ENCODE measurements at places on chromosomes 5 and 9.

GRCh38 chr5:160621526-160621925, 199.9 kb downstream of the PTTG1 start:
- DNase-seq: no peak

DNA sequence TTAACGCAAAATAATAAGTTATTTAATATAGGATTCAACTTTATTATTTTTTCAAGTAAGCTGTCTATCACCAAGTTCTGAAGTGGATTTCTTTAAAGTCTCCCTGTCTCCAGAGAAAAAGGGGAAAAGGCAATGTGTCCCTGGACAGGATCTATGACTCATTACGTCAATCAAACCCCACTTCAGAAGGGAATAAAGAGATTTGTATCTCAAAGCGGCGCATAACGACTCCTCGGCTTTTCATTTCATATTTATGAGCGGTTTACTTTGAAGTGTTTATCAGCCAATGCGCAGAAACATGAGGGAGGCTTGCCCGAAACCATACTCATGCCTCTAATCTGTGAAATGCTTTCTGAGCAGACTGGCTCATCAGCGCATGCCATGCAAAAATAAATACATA, 938.6 kb upstream of the WWC1 start:
- no peak for DNase-seq

DNA sequence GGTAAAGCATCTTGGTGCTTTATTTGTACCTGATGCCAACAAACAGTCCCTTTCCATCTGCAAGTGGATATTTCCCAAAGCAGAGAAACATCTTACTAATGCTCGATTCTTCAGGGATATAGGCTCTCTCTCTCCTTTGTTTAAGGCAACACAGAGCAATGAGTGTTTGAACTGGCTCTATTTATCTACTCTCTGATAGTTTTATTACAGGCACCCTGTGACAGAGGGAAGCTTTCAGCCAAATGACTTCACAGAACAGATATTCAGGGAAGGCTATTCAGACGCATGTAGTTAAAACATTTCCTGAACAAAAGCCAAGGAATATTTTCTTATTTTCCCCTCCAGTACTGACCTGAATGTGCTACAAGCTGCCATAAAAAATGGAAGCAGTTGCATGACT, 141.8 kb downstream of the YIPF5 start:
- DNase-seq: no peak

- peak; percentile 87 for DNase-seq
Measured at GRCh38 chr5:159209438-159210209, at the start of gene RNF145. Gene RNF145 (minus strand): TSS chr5:159209553. CDS start chr5:159203617, 5,936 bp downstream.

DNA sequence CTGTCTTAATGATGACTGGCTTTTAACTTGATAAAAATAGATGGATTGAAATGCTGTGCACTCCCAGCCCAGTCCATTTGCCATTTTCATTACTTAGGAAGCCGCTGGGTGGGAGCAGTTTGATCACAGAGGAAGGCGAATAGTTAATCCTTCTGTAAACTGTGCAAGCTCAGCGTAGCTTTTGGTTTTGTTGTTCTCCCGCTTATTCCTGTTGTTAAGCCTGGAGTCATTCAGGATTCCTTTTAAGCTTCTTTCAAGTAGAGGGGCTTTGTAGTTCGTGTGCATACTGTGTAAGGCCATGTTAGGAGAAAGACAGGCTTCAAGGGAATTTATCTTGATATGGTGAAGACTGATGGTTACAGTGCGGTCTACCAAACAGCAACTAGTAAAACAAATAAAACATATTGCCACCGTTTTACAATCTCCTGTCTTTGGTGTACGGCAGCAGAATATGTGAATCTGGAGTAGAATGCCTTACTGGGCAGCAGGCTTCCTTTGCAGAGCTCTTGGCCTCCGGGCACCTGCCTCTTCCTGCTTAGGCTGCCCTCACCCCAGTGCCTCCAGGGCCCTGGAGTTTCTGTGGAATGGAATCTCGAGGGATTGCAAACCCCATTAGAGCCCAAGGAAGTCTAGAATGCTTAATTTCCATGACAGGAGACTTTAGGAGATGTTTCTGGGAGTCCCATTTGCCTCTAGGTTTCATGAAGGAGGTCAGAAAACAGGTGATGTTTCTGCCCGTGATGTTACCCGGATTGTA, 141.4 kb downstream of the TRIO start:
- DNase-seq: no peak

- DNase-seq: no peak
Measured at GRCh38 chr9:113598883-113599282, 135.4 kb downstream of the RGS3 start.

DNA sequence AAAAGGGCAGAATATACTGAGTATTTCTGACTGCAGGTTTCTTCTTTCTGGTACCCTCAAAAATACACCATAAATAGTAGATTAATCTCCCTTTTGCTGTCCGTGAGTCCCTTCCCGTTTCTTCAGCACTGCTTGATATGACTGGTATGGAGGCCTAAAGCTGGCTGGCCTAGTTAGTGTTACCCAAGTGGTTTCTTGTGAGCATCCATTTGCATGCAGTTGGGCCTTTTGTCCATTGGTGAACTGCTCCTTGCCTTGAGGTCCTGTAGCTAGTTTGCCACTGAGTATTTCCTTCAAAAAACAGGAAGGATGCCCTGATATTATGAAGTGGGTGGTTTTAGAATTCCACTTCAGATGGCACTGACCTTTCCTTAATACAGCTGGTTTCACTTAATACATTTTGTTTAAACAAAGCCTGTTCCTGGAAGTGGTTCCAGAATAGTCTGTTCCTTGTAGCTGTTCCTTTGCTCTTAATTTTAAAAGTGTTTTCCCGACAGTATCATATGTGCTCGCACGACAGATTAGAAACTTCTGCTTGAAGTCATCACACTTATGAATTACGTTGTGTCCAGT, 40.0 kb upstream of the ABL1 start:
- DNase-seq: no peak

GRCh38 chr9:90044263-90044662, 439.5 kb downstream of the GADD45G start:
- no peak for DNase-seq

DNA sequence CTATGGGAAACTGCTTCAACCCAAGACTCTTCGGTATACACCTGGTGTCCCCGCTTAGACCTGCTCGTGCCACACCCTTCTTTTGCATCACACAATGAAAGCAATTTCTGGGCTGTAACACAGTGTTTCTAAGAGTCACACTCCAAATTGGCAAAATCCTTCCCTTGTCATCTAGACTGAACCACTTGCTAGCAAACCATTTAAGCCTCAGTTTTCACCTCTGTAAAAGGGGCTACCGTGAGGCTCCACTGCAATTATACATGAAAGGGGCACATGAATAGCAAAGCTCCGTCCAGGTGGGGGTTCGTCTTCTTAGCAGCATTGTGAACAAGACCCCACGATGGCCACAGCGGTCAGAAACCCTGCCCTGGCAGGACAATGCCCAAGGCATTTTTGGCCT, 166.8 kb downstream of the PAX5 start:
- DNase-seq: no peak

DNA sequence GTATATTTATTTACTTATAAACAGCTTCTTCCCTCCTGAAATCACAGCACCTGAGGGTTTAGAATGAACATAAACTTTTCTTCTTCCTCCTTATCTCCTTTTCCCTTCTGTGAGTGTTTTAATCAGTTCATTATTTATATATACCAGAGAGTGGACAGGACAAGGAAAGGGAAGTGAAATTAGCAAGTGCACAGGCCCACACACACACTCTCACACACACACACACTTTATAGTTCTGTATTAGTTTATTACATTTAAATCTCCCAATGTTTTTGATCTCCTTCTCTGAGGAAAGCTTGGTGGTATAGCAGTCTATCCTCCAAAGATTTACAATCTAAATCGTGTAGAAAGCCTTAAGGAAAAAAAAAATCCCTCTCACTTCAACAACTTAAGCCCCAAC, 353.5 kb downstream of the NDUFS4 start:
- no peak for DNase-seq

GRCh38 chr9:124857533-124858162, 4.1 kb downstream of the RPL35 start:
- no peak for DNase-seq

- no peak for DNase-seq
Measured at GRCh38 chr5:160269017-160269416, 39.7 kb downstream of the FABP6 start.

DNA sequence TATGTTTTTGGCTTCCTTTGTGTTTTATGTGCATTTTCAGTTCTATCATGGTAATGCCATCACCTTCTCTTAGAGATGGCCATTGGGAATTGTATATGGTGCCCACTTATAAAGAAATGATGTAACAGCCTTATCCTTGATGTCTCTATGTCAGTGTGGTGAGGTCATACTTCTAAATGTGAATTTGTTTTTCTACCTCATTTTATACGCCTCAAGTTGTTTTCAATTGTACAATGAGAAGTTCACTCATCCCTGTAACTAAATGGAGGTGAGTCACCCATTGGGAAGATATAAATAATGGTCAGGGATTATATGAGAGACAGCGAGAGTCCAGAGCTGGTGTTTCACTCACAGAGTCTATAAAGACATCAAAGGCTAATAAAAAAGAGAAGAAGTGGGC, 402.4 kb downstream of the AGTPBP1 start:
- DNase-seq: no peak

- DNase-seq: no peak
Measured at GRCh38 chr5:97840643-97841042, 657.6 kb upstream of the RIOK2 start.

- DNase-seq: no peak
Measured at GRCh38 chr9:27763831-27764230, 190.6 kb upstream of the C9orf72 start.

DNA sequence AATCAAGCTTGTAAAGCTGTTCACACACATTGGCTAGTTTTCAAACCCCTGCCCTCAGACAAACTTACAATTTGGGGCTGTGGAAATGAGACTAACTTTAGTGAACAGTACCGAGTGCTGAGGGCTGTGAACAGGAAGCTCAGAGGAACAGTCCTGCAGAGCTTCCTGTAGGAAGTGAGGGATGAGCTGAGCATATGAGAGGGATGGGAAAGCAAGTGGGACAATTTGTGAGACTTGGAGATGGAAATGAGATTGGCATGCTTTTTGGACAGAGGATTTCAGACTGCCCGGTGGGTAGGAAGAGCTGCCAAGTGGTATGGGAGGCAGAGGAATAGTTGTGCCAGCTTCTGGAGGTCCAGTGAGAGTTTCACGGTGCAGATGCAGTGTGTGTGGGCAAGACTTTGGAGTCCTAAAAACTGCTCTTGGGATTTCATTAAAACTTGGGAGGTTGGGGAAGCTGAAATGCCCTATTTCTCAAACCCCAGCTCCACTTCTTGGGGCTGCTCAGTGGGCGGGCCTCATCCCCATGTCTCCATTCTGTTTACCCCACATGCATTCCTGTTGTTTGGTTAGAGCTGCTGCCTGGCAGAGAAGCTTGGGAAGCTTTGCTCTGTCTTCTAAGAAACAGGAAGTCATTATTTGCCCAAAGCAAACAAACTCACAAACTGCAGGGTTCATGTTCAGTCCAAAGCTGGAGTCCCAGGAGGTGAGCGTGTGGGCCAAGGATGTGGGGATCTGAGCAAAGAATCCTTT, 267.5 kb downstream of the ZSWIM6 start:
- no peak for DNase-seq

GRCh38 chr9:38125889-38126288, 56.9 kb upstream of the SHB start:
- no peak for DNase-seq

DNA sequence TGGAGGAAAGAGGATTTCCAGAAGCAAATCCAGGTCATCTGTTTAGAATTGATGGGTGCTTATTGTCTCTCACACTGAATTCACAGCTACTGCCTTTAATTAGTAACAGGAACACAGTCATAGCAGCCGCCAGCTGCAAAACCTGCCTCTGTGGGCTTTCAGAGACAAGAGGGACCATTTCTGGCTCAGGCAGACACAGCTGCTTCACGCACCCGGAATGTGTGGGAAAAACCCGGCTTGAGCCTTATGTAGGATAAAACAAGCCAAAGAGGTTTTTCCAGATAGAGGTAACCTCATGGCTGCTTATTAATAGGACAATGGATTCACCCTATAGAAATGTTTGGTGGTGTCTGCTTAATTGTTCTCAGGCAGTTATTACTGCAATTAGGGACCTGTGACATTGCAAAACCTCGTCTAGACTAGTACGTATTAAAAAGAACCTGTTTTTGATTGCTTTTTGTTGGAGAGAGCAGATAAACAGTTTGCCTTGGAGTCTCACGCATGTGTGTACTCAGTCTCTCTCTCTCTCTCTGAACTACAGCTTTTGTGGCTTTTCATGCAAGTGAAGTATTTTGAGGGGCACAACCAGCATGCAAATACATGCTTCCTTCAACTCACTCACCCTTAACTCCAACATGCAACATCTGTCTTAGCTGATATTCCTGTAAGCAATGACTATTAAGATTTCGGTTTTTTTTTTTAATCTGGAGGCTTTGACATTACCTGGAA, 302.7 kb downstream of the PLK2 start:
- no peak for DNase-seq

- DNase-seq: no peak
Measured at GRCh38 chr9:135479469-135480052, at the start of gene PPP1R26. Gene PPP1R26 (plus strand): TSS chr9:135479782. CDS start chr9:135484511, 4,729 bp downstream.

DNA sequence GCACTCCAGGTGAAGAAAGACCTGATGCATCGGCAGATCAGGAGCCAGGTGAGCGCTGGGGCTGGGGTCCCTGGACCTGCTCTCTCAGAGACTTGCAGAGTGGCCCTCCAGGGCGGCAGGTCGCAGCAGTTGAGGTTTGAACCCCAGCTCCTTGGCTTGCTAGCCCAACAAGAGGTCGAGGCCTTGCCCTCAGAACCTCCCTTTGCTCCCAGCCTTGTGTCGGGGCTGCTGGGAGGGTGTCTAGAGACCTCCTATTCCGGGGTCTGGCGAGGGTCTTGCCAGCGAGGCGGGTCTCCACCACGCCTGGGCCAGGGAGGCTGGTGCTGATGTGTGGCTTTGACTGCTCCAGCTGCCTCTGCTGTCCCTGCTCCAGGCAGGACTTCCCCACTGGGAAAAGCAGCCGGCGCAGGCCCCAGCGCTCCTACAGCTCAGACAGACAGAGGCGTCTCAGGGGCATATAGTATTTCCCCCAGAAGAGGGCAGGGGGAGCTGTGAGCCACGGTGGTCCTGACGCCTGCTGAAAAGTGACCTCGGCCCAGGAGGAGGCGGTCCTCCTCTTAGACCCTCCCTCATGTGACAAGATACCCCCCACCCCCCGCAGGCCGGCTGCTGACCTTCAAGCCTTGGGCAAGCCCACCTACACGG, 38.3 kb downstream of the LRSAM1 start:
- DNase-seq: no peak

DNA sequence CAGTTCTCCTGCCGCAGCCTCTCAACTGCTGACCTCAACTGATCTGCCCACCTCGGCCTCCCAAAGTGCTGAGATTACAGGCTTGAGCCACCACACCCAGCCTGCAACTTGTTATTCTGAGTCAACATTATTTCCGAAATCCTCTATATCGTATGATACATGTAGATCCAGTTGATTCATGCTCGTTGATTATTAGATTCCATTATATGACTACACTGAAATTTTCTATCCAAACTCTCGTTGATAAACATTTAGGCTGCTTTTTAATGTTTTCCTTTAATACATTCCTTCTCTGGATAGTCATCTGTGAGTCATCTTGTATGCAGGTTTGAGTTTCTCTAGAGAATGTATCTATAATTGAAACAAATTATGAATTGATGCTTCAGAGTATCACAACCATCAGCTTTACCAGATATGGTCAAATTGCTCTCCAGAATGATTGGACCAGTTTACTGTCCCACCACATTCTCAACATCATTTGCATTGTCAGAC, 4.1 kb downstream of the CDK7 start:
- no peak for DNase-seq
